ENCODE measurements at places on chromosomes 11 and 22.
A peak's percentile ranks its signal among the peaks of the same experiment; 100 is the strongest.

GRCh38 chr11:93520726-93521509 is 22.3 kb downstream of the SMCO4 start:
- DNase-seq = no peak

DNA sequence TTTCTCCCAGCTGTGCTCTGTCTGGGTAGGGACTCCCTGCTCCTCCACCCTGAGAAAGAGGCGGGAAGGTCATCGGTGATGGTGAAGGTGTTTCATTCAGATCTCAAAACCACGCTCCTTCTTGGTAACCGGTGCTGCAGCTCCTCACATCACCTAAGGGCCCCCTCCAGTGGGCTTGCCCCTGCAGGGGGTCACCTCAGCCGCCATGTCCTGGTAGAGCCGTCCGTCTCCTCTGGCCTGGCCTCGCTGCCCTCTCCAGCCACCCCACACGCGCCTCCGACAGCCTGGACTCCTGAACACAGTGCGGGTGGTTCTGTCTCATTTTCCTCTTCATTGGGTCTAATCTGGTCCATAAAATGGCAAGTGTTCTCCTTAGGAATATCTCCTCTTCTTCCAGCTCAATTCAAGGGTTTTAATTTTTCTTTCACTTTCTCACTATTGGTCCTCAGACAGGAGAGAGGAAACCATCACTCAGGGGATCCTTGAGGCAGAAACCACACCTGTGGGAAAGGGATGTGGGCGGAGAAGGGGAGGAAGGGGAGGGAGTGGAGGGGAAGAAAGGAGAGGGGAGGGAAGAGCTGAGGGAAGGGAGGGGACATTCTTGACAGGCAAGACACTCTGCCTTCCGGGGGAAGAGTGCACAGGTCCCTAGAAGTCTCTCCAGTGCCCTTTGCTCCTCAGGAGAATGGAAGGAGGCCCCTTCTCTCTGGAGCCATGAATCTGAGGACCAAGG is 1338.4 kb downstream of the TBC1D22A start:
- no peak for DNase-seq

DNA sequence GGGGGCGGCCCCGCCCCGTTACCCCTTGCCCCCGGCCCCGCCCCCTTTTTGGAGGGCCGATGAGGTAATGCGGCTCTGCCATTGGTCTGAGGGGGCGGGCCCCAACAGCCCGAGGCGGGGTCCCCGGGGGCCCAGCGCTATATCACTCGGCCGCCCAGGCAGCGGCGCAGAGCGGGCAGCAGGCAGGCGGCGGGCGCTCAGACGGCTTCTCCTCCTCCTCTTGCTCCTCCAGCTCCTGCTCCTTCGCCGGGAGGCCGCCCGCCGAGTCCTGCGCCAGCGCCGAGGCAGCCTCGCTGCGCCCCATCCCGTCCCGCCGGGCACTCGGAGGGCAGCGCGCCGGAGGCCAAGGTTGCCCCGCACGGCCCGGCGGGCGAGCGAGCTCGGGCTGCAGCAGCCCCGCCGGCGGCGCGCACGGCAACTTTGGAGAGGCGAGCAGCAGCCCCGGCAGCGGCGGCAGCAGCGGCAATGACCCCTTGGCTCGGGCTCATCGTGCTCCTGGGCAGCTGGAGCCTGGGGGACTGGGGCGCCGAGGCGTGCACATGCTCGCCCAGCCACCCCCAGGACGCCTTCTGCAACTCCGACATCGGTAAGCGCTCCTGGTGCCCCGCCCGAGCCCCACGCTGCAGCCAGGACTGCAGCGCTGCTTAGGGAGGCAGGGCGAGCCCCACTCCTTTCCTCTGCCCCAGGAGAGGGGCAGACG is at the start of gene TIMP3:
Gene TIMP3, plus strand, starts transcription at position 169 of the 700 bp plus-strand sequence. Its CDS starts 297 bp downstream, at position 466.
- DNase-seq = peak; percentile 43

DNA sequence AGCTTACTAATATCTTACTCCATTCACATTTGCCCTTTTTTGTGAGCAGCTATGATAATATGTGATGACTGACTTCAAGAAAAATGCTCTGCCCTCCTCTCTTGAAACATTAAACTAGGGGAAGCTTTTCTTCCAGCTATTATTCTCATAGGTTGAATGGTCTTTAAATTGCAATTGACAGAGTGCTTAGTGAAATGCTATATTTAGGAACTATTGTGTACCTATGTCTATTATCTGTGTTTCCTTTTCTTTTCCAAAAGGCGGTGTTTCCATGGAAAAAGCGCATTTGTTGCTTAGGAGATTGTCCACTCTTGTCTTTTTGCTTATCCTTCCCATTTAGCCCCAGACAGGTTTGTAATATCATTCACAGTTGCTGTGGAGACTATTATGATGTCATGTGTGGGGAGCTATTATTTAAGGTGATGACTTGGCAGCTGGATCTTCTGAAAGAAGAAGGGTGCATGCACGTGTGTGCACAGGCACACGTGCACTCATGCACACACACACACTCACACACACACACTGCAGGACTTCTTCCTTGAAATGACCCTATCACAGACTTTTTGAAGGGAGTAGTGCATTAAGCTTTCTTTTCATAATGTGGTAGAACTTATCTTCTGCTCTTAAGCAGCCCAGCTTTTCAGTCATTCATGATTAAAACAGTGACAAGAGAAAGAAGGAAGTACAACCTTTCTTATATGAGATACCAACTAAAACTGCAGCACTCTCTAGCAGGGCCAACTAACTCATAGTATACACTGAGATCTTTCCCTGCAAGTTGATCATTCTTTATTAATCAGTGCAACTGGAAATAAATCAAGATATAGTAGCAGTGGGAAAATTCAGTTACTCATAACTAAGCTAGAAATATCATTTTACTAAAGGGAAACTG is 340.8 kb upstream of the MTNR1B start:
- DNase-seq = no peak

DNA sequence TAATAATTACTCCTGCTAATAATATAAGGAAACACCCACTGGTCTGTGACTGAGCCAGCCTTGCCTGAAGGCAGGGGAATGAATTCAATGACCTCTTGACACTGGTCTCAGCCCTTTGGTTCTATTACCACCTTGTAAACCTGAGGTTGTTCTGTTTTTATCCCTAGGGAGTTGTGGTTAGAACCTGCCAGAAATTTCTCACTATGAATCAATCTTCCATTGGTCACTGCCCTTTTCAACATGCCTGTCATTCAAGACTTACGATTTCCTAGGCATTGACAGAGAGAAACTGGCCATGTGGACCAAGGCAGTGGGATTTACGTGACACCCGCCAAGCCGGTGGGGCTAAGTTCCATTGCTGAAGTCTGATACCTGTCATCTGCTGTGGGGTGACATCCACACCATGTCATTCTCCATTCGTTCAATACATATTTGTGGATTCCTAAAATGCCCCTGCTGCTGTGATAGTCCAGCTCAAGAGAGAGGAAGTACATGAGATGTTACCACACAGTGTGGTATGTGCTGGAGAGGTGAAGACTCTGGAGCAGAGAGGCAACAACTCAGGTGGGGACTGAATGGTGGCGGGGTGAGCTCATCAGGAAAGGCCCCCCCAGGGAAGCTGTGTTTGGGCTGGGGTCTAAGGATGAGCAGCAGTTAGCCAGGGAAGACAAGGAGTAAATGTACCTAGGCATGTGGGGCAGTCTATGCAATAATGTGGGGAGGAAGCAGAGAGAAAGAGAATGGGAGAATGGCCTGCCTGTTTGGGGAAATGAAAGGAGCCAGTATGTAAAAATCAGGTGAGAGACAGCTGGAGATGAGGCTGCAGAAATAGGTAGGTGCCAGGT is 15.2 kb upstream of the EHF start:
- DNase-seq = no peak

GRCh38 chr22:44085743-44086270 is 61.7 kb downstream of the PARVB start:
- peak; percentile 40 for DNase-seq

DNA sequence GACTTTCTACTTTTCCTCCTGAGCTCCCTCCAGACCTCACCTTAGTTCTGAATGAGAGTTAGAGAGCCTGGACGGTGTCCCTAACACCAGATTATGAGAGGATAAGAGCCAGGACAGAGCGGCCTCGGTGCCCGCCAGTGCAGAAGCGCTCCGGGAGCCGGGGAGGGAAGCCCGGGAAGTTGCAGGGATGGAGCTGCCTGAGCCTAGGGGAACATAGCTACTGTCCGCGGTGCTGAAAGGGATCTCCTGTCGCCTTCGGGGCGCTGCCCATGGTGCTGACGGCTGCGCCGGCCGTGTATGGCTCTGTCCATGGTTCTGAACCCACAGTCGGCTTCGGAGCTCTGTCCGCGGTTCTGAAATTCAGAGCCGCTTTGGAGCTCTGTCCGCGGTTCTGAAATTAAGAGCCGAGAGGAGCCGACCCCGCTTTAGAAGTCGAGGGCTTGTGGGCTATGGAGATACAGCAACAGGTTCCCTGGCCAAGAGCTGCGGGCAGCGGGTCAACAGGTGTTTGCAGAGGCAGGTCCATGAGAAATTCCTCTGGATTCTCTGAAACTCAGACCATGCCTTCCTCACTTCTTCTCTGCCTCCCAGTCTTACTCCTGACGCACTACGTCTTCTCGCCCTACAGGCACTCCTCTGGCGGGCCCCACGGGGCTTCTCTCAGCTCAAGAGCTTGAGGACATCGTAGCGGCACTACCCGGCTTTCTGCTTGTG is 814 bp downstream of the NPAS4 start:
- peak; percentile 87 for DNase-seq

GRCh38 chr11:6273188-6273587 is 13.6 kb downstream of the CCKBR start:
- DNase-seq = no peak

DNA sequence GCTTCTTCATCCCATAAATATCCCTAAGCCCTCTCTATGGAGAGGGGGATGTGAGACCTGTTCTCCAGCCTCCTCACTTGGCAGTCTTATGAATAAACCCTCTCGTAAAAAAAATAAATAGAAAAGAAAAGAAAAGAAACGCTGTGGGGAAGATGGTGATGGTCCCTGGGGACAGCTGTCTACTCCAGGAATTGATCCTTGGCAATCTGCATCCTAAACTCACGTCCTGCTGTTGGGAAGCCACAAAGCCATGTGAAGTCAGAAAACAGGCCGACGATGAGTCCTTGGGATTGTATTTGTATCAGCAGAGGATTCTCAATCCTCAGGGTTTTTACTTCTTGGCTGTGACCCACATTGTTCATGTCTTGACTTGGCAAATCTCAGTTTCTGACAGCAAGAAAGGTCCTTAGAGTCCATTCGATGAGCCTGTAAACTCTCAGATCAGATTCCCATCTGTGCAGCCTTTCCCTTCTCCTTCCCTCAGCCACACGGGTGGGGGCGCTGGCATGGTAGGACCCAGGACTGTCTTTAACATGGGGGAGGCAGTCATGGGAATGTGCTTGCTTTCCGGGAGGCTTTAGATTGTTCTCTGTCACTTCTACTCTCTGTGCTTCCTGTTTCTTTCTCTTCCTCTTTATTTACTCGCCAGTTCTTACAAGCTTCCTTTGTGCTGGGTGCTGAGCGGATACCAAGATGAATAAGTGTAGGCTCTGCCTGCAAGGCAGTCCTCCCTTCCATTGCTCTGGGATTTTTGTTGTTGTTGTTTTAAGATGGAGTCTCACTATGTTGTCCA is 24.9 kb downstream of the TCP11L1 start:
- peak; percentile 60 for DNase-seq

All from suppressor macrophage treated with lipopolysaccharide for 4 hours (primary cell).